ENCODE measurements at places on chromosomes 12 and 14. TPM values are rescaled to one million over a fixed set of nuclear protein-coding genes. Genes with fewer than 3 reads are reported as not detected.

DNA sequence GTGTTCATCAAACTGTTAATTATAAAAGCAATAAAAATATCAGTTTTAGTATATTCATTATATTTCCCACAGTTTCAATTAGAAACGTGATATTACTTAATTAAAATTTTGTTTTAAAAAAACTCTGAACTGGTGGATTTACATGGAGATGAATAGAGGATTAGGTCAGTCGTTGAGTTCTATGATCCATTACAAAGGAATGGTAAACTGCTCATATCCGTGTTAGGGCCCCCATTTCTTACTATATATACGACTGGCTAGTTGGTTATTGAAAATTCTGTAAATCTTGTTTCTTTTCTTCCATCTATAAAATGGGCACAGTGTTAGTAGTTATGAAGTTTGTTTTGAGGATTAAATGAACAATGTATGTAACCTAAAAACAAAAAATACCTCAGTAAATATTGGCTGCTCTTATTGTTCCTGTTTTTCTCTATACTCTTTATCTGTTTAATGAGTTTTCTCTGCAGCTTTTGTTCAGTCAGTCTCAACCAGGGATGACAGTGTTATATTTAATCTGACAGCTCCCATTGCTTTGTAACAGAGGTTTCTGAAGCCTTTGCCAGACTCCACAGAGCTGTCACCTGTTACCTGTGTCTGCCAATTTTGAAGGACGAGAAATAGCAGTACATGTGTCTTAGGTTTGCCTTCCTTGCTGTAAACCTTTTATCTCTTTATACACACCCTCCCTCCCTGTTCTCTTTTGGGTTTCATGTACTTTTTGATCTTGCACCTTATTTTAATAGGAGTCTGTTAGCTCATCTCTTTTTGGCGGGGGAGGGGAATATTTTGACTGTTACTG, 41.5 kb downstream of the FRS2 start:
- H3K27ac ChIP-seq, result no peak overlapping the region
- H3K4me3 ChIP-seq, result no peak overlapping the region
- peaks cover 4% of the 10 kb centered on the region for H3K36me3 ChIP-seq

GRCh38 chr14:32230181-32230580, 27.1 kb upstream of the RNU6-8 start:
- no peak overlapping the region for H3K27ac ChIP-seq
- H3K27me3 ChIP-seq, result no peaks in the 10 kb centered on the region
- H3K36me3 ChIP-seq, result no peaks in the 10 kb centered on the region
- peaks cover 4% of the 10 kb centered on the region for H3K4me1 ChIP-seq

The SSTR1 gene
- total RNA-seq, result not detected

The PFDN5 gene
- total RNA-seq, result 298 TPM

DNA sequence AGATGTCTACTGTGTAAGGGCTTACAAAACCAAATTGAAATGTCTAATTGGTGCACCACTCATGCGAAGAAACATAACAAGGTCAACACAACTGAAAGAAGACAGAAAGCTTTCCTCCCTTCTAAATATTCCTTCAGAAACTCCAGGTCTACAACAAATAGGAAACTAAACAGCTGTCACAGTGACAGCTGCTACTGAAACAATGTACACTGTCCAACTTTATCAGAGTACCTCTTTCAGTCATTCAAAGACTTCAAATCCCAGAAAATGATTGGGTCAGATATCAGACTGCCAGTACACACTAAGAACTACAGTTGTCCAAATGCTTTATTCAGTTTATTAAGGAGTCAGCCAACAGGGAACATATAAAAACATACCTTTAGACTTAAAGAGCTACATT, 35.2 kb downstream of the CEP128 start:
- H3K27ac ChIP-seq, result no peak overlapping the region
- no peak for DNase-seq
- no peaks in the 10 kb centered on the region for H3K27me3 ChIP-seq
- peaks cover 31% of the 10 kb centered on the region for H3K36me3 ChIP-seq
- H3K4me3 ChIP-seq, result no peak overlapping the region

- DNase-seq, result no peak
- H3K27me3 ChIP-seq, result no peaks in the 10 kb centered on the region
- no peak overlapping the region for H3K4me3 ChIP-seq
- no peak overlapping the region for H3K27ac ChIP-seq
Observed at GRCh38 chr12:879641-880040, 69.9 kb downstream of the RAD52 start.

DNA sequence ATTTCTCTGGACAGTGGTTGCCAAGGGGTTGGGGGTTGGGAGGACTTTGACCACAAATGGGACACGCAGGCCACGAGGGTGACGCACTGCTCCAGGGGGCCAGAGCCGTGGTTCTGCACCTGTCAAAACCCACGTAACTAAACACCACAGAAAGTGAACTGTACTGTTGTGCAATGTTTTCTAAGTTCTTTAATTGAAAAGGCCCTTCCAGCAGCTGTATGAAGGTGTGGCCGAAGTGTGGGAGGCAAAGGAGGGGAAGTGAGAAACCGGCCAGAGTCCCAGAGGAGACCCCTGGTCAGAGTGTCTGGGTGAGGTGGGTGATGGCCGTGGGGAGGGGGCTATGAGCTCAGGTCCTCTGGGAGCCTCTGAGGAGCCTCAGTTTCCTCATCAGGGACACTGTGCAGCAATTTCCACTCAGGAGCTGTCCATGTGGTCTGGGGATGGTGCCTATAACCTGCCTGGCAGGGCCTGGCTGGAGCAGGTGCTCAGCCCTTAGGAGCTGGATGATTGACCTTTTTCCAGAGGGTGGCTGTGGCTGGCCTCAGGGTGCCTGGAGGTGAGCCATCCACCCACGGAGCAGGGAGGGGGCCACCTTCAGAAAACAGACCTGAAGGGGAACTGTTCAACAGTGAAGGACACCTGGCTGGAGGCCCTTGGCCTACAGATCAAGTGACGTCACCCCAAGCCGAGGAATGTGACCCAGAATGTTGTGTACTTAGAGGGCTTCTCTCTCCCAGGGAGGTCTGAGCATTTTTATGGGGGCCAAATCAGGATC, 9.8 kb upstream of the BDKRB2 start:
- no peaks in the 10 kb centered on the region for H3K36me3 ChIP-seq
- DNase-seq, result no peak
- H3K4me3 ChIP-seq, result no peak overlapping the region
- H3K4me1 ChIP-seq, result peaks cover 5% of the 10 kb centered on the region
- H3K27me3 ChIP-seq, result peaks cover 14% of the 10 kb centered on the region

Data from activated CD8-positive, alpha-beta memory T cell treated with anti-CD3 and anti-CD28 coated beads, Interleukin-2, amount 10 ng/mL, durations not matched to agents 7 days and 5 days (primary cell).